MG63 (cell line): ENCODE measurements at places on chromosomes 3 and 15.
A peak's percentile ranks its signal among the peaks of the same experiment; 100 is the strongest.

DNA sequence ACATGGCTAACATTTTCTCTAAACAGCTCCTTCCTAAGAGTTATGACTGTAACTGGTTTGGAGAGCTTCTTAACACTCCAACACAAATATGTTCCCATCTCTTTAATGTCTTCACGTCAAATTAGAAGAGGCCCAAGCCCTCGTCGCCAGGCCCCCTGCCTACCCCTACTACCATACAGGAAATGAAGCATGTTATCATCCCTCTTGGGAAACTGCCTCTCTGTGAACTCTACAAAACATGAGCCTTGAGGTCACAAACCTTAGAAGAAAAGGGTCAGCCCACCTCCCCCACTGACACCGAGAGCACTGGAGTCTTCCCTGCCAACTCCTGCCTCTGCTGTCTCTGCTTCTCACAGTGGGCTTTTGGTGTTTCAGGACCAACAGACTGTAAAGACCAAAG is 243.1 kb upstream of the STT3B start:
- no peak for DNase-seq

- DNase-seq, result no peak
Measured at GRCh38 chr3:143002727-143003126, 1.4 kb downstream of the U2SURP start.

DNA sequence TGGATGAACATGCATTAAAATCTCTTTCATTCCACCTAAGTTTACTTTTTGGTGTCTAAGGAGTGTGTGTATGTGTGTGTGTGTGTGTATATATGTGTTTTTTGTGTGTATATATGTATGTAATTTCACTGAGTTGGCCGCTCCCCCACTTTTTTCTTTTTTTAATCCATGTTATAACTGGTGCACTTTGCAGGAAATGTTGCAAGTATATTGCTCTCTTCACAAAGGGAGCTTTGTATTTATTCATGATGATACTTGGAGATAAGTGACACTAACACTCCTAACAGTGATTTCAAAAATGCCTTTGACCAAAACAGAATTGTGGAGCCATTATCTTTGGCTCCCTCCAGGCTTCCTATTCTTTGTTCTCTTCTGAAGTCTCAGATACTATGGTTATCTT is 95.8 kb downstream of the FNDC3B start:
- DNase-seq, result no peak

DNA sequence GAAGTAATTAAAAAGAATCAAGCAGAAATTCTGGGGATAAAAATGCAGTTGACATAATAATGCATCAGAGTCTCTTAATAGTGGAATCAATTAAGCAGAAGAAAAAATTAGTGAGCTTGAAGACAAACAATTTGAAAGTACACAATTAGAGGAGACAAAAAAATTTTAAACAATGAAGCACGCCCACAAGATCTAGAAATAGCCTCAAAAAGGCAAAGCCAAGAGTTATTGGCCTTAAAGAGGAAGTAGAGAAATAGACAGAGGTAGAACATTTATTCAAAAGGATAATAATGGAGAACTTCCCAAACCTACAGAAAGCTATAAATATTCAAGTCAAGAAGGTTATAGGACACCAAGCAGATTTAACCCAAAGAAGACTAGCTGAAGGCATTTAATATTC is 113.3 kb downstream of the TBC1D2B start:
- DNase-seq, result no peak

GRCh38 chr15:96340598-96341512 is 10.4 kb downstream of the NR2F2 start:
- peak; percentile 59 for DNase-seq

DNA sequence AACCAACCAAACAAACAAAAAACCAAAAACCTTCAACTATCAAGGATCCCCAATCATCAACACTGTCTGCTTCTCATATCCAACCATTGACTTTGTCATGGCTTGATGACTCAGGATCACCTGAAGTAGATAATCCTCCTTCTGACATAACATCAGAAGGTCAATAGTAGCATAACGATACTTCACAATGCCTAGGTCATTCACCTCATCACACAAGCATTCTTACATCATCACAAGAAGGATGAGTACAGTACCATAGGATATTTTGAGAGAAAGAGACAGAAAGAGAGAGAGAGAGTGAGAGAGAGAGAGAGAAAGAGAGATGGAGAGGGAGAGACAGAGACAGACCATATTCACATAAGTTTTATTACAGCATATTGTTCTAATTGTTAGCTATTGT is 42.1 kb downstream of the SPATA16 start:
- no peak for DNase-seq

DNA sequence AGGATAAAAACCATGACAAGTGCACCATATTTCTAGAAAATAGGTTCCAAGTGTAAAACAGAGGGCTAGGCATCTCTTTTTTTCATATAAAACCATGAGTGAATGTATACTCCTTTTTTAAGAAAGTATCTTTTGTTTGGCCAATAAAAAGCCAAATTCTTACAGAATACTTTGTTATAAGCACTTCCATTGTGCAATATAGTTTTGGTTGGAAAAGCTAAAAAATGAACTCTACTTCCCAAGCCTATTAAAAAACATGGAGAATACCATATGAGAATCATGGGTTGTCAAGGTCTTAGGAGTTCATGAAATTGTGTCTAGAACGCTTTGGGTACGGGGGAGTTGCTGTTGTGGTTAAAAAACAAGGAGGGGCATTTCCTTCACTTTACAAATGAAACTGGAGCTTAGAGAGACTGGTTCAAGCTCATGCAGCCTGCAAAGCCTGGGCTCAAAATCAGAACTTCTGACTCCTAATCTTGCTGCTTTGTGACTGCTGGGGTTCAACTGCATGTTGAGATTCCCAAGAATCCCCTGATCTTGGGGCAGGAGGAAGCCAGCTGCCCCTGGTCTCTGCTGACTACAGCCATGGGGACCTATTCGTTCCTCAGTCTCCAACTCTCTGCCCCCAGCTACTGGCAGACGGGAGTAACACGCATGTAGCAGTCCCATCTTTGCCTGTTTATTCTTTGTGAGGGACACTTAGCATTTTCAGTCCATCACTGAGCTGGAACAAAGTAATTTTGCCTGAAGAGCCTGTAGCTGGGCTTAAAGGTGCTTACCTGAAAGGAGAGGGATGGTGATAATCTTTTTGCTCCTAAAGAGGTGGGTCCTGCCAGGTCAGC is 229.1 kb downstream of the CHST2 start:
- no peak for DNase-seq
